ENCODE measurements at places on chromosomes 3 and 15. TPM values are rescaled to one million over a fixed set of nuclear protein-coding genes. Genes with fewer than 3 reads are reported as not detected.

RPSA gene
- total RNA-seq: 2,852 TPM

STARD5 gene
- total RNA-seq: 1.5 TPM

SLC4A7 gene
- 20.7 TPM for total RNA-seq

GABRR3 gene
- not detected for total RNA-seq

FBXW12 gene
- not detected for total RNA-seq

DZIP1L gene
- 6.5 TPM for total RNA-seq

SPINK8 gene
- total RNA-seq: not detected

ZPLD1 gene
- 0.08 TPM for total RNA-seq

PTH1R gene
- 0.51 TPM for total RNA-seq

OCA2 gene
- total RNA-seq: 0.18 TPM

ARGFX gene
- total RNA-seq: not detected

CPB1 gene
- not detected for total RNA-seq

CHRNA3 gene
- 0.35 TPM for total RNA-seq

PLA2G4D gene
- total RNA-seq: not detected

NDN gene
- 0.09 TPM for total RNA-seq

TTLL13 gene
- total RNA-seq: 0.61 TPM

AGTR1 gene
- total RNA-seq: 0.30 TPM

LHFPL4 gene
- not detected for total RNA-seq

NRG4 gene
- 1.1 TPM for total RNA-seq

EXOSC7 gene
- total RNA-seq: 48.4 TPM

ATP13A5 gene
- not detected for total RNA-seq

CORO2B gene
- total RNA-seq: 3.8 TPM

NOX5 gene
- 0.30 TPM for total RNA-seq

BCL2A1 gene
- total RNA-seq: 18.7 TPM

GOLGA8T gene
- 1.3 TPM for total RNA-seq

KNL1 gene
- total RNA-seq: 7.0 TPM

ROPN1B gene
- total RNA-seq: not detected

THAP10 gene
- 4.8 TPM for total RNA-seq

ZNF80 gene
- total RNA-seq: not detected

TUSC7 gene
- not detected for total RNA-seq

GOLGA8G gene
- total RNA-seq: not detected

All from A549 treated with RU486 at 1 μM for 4 hours (cell line).